GM06990 (cell line): ENCODE measurements at places on chromosomes 6 and 20.

- DNase-seq: no peak
These were observed 670.7 kb upstream of the CITED2 start for GRCh38 chr6:140045116-140045515.

DNA sequence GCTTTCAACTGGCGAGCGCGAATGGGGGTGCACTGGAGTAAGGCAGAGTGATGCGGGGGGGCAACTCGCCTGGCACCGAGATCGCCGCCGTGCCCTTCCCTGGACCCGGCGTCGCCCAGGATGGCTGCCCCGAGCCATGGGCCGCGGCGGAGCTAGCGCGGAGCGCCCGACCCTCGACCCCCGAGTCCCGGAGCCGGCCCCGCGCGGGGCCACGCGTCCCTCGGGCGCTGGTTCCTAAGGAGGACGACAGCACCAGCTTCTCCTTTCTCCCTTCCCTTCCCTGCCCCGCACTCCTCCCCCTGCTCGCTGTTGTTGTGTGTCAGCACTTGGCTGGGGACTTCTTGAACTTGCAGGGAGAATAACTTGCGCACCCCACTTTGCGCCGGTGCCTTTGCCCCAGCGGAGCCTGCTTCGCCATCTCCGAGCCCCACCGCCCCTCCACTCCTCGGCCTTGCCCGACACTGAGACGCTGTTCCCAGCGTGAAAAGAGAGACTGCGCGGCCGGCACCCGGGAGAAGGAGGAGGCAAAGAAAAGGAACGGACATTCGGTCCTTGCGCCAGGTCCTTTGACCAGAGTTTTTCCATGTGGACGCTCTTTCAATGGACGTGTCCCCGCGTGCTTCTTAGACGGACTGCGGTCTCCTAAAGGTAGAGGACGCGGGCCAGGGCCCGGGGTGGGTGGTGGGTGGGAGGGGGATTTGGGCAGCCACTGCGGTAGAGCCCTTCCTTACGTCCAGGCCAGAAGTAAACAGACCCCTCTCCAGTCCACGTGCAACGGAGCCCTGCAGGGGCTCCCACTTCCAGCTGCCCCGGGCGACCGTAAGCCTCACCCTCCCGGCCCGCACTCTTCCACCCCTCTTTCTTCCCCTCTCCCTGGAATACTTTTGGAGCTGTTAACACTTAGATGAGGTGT, 998 bp downstream of the BMP2 start:
- DNase-seq: peak; percentile 3

GRCh38 chr6:105107207-105107606, 72.6 kb downstream of the POPDC3 start:
- no peak for DNase-seq

DNA sequence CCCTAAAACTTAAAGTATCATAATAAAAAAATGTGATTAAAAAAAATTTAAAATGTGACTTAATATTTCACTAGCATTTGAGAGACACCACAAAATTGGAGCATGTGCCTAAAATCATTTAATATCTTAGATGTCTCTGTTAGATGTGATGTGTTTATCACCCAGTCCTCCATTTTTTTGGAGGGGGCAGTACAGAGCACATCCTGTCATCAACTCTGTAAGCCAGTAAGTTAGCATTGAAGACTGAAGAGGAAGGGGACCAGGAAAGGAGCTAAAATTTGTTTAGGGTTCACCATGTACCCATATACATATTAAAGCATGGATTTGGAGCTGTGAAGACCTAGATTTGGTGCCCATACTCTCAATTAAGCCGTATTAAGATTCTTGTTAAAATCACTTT, 30.7 kb upstream of the ADIG start:
- DNase-seq: no peak

- no peak for DNase-seq
These were observed 27.1 kb upstream of the FBXO9 start for GRCh38 chr6:53038141-53038540.

DNA sequence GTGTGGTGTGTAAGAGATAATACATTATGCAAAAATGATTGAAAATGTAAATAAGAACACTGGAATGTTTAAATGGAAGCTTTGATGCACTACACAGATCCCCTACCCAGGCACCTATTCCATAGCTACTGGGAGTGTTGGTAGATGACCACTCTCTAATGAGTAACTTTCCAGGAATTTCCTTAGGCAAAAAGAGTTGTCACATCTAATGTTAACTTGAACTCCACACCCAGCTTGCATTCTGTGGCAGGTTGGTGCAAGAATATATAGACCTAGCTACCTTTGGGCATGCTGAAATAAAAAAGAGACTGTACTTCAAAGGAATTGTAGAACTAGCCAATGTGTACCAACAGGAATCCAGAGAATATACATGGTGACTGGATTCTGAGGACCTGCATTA, 1254.2 kb upstream of the EYS start:
- DNase-seq: no peak
